ENCODE measurements at places on chromosomes 6 and 20. TPM values are rescaled to one million over a fixed set of nuclear protein-coding genes. Genes with fewer than 3 reads are reported as not detected.

DNA sequence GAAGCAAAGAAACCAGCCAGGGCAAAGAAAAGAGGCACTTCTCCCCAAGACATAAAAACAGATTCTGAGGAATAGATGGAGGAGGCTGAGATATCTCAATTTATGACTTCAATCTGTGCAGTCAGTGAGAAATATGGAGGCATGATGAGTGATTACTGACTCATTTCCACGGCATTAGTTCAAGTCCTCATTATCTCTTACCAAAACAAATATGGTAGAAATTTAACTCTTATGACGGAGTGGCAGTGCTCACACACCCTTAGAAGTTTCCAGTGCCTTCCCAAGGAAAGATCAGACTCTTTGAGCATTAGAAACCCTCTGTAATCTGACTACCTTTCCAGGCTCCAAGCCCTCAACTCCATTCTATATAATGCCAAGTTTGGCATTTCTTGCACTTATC is 364.1 kb downstream of the ARHGAP18 start:
- no peak for DNase-seq

Gene HLA-E
- total RNA-seq = 330 TPM

Gene CLIC5
- total RNA-seq = 8.0 TPM

GRCh38 chr6:121506761-121507754 is 71.6 kb downstream of the GJA1 start:
- no peak for DNase-seq

Gene SCAND1
- total RNA-seq = 48.4 TPM

DNA sequence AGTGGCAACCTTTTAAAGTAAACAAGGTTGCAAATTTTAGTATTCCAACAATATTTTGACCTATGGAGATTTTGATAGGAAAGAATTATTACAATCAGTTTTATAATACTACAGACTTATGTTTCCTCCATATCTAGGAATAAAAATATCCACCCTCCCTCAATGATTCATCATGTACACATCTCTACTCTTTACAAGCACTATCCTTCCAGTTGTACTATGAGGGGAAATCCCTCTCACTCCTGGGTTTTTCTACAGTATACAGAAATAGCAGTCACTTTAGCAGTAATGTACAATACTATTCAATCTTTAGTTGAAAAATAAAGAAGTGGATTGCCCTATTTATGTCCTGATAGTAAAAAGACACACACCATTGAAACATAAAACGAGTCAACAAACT is 46.3 kb upstream of the SCML4 start:
- no peak for DNase-seq

- no peak for DNase-seq
Measured at GRCh38 chr6:32406857-32407256, at the start of gene BTNL2. BTNL2 (minus strand) TSS chr6:32407181; CDS start chr6:32407123, 58 bp downstream.

DNA sequence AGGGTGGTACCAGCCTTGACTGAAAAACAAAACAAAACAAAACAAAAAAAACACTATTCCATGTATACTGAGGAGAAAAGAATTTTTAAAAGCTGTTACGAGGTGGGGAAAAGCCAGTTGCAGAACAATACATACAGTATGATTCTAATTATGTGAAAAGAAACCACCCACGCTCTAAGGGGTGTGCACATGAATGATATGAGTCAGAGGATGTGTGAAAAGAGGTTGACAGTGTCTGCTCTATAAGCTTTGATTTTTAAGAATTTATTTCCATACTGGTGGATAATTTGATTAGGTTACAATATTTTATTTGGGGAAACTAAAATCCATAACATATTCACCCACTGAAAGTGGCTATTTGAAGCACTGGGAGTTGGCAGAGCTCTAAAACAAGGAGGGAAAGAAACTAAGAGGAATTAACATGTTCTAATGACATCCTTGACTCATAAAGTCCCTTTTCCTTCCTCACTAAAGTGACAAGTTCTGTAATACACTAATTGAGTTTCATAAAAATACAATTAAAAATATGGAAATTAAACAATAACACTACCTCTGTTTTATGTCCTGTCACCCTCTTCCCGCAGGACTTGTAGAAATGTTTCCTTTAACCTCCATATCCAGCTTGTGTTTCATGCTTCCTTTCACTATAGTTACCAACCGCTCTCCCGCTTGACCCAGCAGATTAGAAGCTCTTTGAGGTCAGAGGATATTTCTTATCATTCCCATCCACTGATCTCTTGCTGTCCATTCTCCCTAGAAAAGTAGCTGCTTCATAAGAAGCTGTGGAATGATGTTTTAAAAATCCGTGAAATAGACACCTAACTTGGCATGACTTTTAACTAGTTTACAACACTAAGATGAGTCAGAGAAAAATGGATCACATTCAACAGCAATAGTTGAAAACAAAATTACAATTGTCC is 118.6 kb upstream of the CCDC28A start:
- no peak for DNase-seq
